ENCODE measurements at places on chromosomes 13 and 19. TPM values are rescaled to one million over a fixed set of nuclear protein-coding genes. Genes with fewer than 3 reads are reported as not detected.

Gene LGALS4
- total RNA-seq: 1.6 TPM

Gene SHKBP1
- 44.6 TPM for total RNA-seq

Gene SIGLEC10
- 8.6 TPM for total RNA-seq

Gene RXFP2
- total RNA-seq: 0.44 TPM

Gene ZNF442
- 1.3 TPM for total RNA-seq

Gene TSHZ3
- total RNA-seq: 3.3 TPM

Gene OR10H5
- not detected for total RNA-seq

Gene ZNF208
- total RNA-seq: 2.0 TPM

Gene MADCAM1
- not detected for total RNA-seq

Gene TEX29
- total RNA-seq: not detected

Gene DNAAF3
- total RNA-seq: 0.72 TPM

Gene ZNF835
- total RNA-seq: 1.3 TPM

Gene TMEM86B
- 1.1 TPM for total RNA-seq

Gene ZNF724
- total RNA-seq: 2.2 TPM

Gene MED25
- 28.9 TPM for total RNA-seq

Gene CADM4
- total RNA-seq: 28.3 TPM

Gene SSBP4
- total RNA-seq: 30.6 TPM

Gene ZNF681
- total RNA-seq: 3.2 TPM

Gene DENND1C
- 1.9 TPM for total RNA-seq

Gene FCER2
- total RNA-seq: not detected

Gene MAST3
- 12.9 TPM for total RNA-seq

Gene CD70
- total RNA-seq: not detected

Gene GRK1
- not detected for total RNA-seq

Gene C2CD4C
- total RNA-seq: 0.81 TPM

Gene CFAP97D2
- total RNA-seq: not detected

Gene DNAJC15
- 8.4 TPM for total RNA-seq

Gene SMIM44
- total RNA-seq: not detected
